ENCODE measurements at places on chromosomes 6 and 20. TPM values are rescaled to one million over a fixed set of nuclear protein-coding genes. Genes with fewer than 3 reads are reported as not detected.

Gene LY6G5B
- 2.0 TPM for total RNA-seq

Gene LY6G6D
- not detected for total RNA-seq

Gene ALDH8A1
- 0.50 TPM for total RNA-seq

Gene CGA
- total RNA-seq = not detected

Gene OOEP
- total RNA-seq = not detected

Gene MUC21
- total RNA-seq = not detected

Gene ACSS2
- 129 TPM for total RNA-seq

Gene MOG
- not detected for total RNA-seq

Gene NKX2-2
- total RNA-seq = not detected

Gene PRKN
- total RNA-seq = 5.6 TPM

Gene FHL5
- not detected for total RNA-seq

Gene NRSN2
- 34.5 TPM for total RNA-seq

Gene TSBP1
- not detected for total RNA-seq

Gene FAM83C
- not detected for total RNA-seq

Gene CPXM1
- 0.50 TPM for total RNA-seq

Gene FOXQ1
- 2.0 TPM for total RNA-seq

Gene DLL1
- total RNA-seq = 5.6 TPM

Gene ASIP
- total RNA-seq = not detected

Gene KIF25
- 0.26 TPM for total RNA-seq

Gene CNBD2
- total RNA-seq = 2.6 TPM

Gene E2F1
- 2.1 TPM for total RNA-seq

Gene VGLL2
- not detected for total RNA-seq

Gene PBOV1
- not detected for total RNA-seq

Gene SYCP2
- 0.51 TPM for total RNA-seq

Gene MAFB
- total RNA-seq = 7.7 TPM

Gene IL17A
- not detected for total RNA-seq

Gene TRAM2
- 69.6 TPM for total RNA-seq

Gene RNF39
- total RNA-seq = not detected

Gene EYS
- not detected for total RNA-seq

Gene HLA-DQB1
- not detected for total RNA-seq

Gene MAPK13
- 7.6 TPM for total RNA-seq

Gene CRYBG1
- 2.1 TPM for total RNA-seq

Gene HDGFL1
- not detected for total RNA-seq

Gene PAK5
- not detected for total RNA-seq

Gene EPPIN
- not detected for total RNA-seq

Gene C6orf163
- total RNA-seq = 1.8 TPM

Gene TMEM200A
- 44.2 TPM for total RNA-seq

Gene OR2H2
- total RNA-seq = not detected

Gene AK9
- total RNA-seq = 10.4 TPM

Gene PRSS35
- 6.8 TPM for total RNA-seq

Gene RSPO4
- total RNA-seq = not detected

Gene GPR6
- not detected for total RNA-seq

Gene C6orf52
- total RNA-seq = 0.26 TPM

Gene CD24
- 0.26 TPM for total RNA-seq

Gene NR2E1
- total RNA-seq = not detected

Gene EFHC1
- total RNA-seq = 29.4 TPM

Gene ECT2L
- total RNA-seq = 0.17 TPM

Gene DEFB132
- not detected for total RNA-seq

Gene BEND6
- 12.6 TPM for total RNA-seq

Gene CNR1
- total RNA-seq = not detected
